ENCODE measurements at places on chromosomes 7 and 10. TPM values are rescaled to one million over a fixed set of nuclear protein-coding genes. Genes with fewer than 3 reads are reported as not detected.

GRCh38 chr7:11373546-11374142 is 400.0 kb downstream of the PHF14 start:
- no peak for DNase-seq

- no peak for DNase-seq
These were observed 27.1 kb downstream of the SEC61A2 start for GRCh38 chr10:12156367-12157123.

Gene DDC
- total RNA-seq: not detected

Gene PAPOLB
- total RNA-seq: 0.21 TPM
